Heart left ventricle (tissue), 16 donors: ENCODE measurements at places on chromosomes 3 and 15. TPM values are rescaled to one million over a fixed set of nuclear protein-coding genes. Genes with fewer than 3 reads are reported as not detected.

Gene CCR9
- not detected for total RNA-seq

Gene HYAL1
- total RNA-seq, result 49.8 TPM

GRCh38 chr3:13484851-13485590 is 4.9 kb downstream of the HDAC11 start:
- DNase-seq, result peak; percentile 91
- H3K4me3 ChIP-seq, result no peak overlapping the region
- H3K36me3 ChIP-seq, result no peaks in the 10 kb centered on the region
- no peaks in the 10 kb centered on the region for H3K27me3 ChIP-seq
- H3K4me1 ChIP-seq, result peaks cover 28% of the 10 kb centered on the region

DNA sequence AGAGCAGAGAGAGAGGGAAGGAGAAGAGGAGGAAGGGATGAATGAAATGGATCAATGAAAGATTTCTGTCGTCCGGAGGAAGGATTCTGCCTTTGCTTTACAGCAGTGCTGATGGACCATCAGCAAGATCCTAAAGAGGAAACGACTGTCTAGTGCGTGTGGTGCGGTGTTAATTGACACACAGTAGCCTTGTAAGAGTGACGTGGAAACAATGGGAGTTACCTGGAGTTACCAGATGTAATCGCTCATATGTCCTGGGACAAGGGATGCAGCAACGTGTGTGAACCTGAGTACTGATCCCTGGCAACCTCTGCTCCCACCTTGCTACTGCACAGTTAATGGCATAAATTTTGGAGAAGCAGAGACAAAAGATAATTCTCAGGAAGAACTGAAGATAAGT is 62.6 kb upstream of the TPRG1 start:
- no peaks in the 10 kb centered on the region for H3K4me1 ChIP-seq
- H3K27me3 ChIP-seq, result no peaks in the 10 kb centered on the region
- no peak for DNase-seq
- no peaks in the 10 kb centered on the region for H3K36me3 ChIP-seq

GRCh38 chr15:31434588-31435260 is 108.1 kb downstream of the KLF13 start:
- no peaks in the 10 kb centered on the region for H3K36me3 ChIP-seq
- H3K27me3 ChIP-seq, result no peaks in the 10 kb centered on the region
- H3K27ac ChIP-seq, result peak overlapping the region; percentile 71
- peaks cover 15% of the 10 kb centered on the region for H3K4me1 ChIP-seq

Gene MPI
- 56.2 TPM for total RNA-seq

- peaks cover 37% of the 10 kb centered on the region for H3K4me1 ChIP-seq
- no peaks in the 10 kb centered on the region for H3K27me3 ChIP-seq
- H3K36me3 ChIP-seq, result no peaks in the 10 kb centered on the region
- no peak overlapping the region for H3K4me3 ChIP-seq
- peak overlapping the region; percentile 78 for H3K27ac ChIP-seq
These were observed 12.1 kb upstream of the CNBP start for GRCh38 chr3:129195731-129196256.

Gene GOLGA8J
- not detected for total RNA-seq

- no peaks in the 10 kb centered on the region for H3K36me3 ChIP-seq
- H3K27ac ChIP-seq, result no peak overlapping the region
- no peak overlapping the region for H3K4me3 ChIP-seq
- H3K27me3 ChIP-seq, result no peaks in the 10 kb centered on the region
These were observed 848.6 kb downstream of the IGSF11 start for GRCh38 chr3:118186051-118186450.

Gene C3orf49
- total RNA-seq, result not detected

Gene SATB1
- total RNA-seq, result 63.4 TPM

DNA sequence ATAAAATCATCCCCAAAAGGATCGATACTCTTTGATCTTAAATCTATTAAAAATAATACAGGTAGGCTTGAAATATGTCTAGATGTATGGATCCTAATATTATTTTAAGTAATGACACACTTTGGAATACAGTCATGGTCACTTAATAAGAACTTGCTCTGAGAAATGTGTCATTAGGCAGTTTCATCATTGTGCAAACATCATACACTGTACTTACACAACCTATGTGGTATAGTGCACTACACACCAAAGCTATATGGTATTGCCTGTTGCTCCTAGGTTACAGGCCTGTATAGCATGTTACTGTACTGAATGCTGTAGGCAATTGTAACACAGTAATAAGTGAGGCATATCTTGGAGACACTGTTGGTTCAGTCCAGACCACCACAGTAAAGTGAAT is 307.1 kb downstream of the RAP2B start:
- no peaks in the 10 kb centered on the region for H3K27me3 ChIP-seq
- no peak for DNase-seq
- no peak overlapping the region for H3K27ac ChIP-seq
- H3K36me3 ChIP-seq, result no peaks in the 10 kb centered on the region

- no peak overlapping the region for H3K4me3 ChIP-seq
- no peaks in the 10 kb centered on the region for H3K27me3 ChIP-seq
- H3K36me3 ChIP-seq, result no peaks in the 10 kb centered on the region
- H3K27ac ChIP-seq, result no peak overlapping the region
These were observed 66.2 kb downstream of the SCN11A start for GRCh38 chr3:38985581-38985980.

DNA sequence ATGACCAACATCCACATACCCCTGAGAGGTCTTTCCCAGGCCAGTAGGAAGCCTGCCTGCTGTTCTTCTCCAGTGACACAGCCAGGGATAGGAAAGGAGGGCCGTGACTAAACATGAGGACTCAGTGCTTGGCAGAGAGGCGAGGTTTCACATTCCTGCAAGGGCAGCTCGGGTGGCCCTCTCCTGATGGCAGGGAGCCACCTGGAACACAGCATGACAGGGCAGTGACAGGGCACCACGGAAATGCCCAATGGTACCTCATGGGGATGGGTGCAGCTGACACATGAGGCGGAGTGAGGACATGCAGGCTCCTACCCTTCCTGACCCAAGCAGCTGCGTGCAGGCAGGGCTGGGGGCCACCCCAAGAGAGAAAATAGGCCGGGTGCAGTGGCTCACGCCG is 7.4 kb upstream of the TGM5 start:
- peak overlapping the region; percentile 43 for H3K27ac ChIP-seq
- H3K36me3 ChIP-seq, result no peaks in the 10 kb centered on the region
- peak; percentile 84 for DNase-seq
- H3K27me3 ChIP-seq, result no peaks in the 10 kb centered on the region
- H3K4me1 ChIP-seq, result no peaks in the 10 kb centered on the region

- H3K27ac ChIP-seq, result no peak overlapping the region
- no peaks in the 10 kb centered on the region for H3K4me1 ChIP-seq
- H3K36me3 ChIP-seq, result no peaks in the 10 kb centered on the region
- H3K4me3 ChIP-seq, result no peak overlapping the region
These were observed 81.0 kb upstream of the CDIN1 start for GRCh38 chr15:36498401-36498800.

DNA sequence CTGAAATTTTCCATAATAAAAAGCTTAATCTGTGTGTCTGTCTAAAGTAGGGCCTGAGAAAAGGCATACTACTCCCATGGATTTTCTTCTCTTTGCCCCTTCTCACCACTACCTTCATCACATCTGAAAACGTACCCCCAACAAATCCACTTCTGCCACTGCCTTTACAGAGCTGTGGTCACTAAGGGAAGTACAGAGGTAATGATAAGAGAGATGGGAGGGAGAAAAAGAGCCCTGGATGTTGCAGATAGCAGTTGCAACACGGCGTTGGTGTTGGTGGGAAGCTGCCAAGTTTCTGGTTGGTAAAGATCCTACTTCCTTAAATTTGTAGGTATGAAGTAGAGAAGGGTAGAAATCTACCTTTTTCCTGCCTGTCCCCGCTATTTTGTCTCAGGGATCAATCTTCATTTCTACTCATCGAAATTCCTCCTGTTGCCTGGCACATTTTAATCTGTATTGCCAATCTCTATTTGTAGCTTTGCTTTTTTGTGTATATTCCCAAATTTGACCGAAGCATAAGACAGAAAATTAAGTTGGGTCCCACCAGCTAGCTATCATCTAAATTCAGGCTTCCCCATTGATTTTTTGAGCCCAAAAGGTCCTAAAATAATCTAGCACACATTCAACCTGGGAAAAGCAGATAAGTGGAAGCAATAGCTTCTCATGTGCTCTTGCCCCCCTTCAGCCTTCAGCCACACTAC is 102.9 kb downstream of the TFDP2 start:
- no peak overlapping the region for H3K27ac ChIP-seq
- H3K4me3 ChIP-seq, result no peak overlapping the region
- H3K4me1 ChIP-seq, result no peaks in the 10 kb centered on the region
- DNase-seq, result no peak

DNA sequence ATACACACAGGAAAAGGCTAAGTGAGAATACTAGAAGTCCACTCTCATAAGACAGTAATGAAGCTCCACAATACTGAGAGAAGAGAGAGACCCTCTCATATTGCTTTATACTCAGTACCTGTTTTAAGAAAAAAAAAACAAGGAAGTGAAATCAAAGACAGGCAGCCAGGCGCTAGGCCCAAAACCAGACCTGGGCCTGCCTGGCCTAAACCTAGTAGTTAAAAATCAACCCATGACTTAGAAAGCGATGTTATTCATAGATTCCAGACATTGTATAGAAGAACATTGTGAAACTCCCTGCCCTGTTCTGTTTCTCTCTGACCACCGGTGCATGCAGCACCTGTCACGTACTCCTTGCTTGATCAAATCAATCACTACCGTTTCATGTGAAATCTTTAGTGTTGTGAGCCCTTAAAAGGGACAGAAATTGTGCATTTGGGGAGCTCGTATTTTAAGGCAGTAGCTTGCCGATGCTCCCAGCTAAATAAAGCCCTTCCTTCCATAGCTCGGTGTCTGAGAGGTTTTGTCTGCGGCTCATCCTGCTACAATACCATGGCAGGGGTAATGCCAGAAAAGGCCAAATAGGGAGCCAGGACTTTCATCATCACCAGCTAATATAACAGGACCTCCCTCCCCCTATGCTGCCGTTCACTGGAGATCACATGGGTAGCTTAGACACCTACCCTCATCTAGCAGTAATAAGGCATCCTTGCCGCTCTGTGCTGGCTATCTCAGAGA is 1294.1 kb downstream of the NSUN3 start:
- no peak overlapping the region for H3K4me3 ChIP-seq
- no peaks in the 10 kb centered on the region for H3K36me3 ChIP-seq
- no peak overlapping the region for H3K27ac ChIP-seq
- DNase-seq, result no peak
- no peaks in the 10 kb centered on the region for H3K4me1 ChIP-seq

GRCh38 chr3:184382326-184383032 is 2.6 kb downstream of the CHRD start:
- no peak for DNase-seq
- peaks cover 47% of the 10 kb centered on the region for H3K27me3 ChIP-seq
- H3K27ac ChIP-seq, result no peak overlapping the region
- peaks cover 9% of the 10 kb centered on the region for H3K4me1 ChIP-seq

DNA sequence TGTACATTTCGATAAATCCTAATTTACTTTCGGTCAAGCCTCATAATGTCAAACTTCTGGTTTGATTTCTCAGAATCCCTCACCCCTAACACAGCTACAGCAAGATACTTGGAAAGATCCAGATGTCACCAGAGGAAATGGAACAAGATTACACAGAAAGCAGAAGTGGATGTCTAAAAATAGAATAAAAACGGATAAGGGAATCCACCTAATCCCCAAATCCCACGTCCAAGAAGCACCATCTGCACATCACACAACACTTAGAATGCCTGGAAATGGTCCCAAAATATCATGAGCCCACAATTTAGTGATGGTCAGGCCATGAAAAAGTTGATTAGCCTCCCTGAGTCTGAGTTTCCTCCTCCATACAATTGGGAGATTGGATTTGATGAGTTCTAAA is 61.7 kb downstream of the AGTR1 start:
- H3K27me3 ChIP-seq, result no peaks in the 10 kb centered on the region
- H3K4me1 ChIP-seq, result no peaks in the 10 kb centered on the region
- no peaks in the 10 kb centered on the region for H3K36me3 ChIP-seq
- no peak overlapping the region for H3K27ac ChIP-seq

DNA sequence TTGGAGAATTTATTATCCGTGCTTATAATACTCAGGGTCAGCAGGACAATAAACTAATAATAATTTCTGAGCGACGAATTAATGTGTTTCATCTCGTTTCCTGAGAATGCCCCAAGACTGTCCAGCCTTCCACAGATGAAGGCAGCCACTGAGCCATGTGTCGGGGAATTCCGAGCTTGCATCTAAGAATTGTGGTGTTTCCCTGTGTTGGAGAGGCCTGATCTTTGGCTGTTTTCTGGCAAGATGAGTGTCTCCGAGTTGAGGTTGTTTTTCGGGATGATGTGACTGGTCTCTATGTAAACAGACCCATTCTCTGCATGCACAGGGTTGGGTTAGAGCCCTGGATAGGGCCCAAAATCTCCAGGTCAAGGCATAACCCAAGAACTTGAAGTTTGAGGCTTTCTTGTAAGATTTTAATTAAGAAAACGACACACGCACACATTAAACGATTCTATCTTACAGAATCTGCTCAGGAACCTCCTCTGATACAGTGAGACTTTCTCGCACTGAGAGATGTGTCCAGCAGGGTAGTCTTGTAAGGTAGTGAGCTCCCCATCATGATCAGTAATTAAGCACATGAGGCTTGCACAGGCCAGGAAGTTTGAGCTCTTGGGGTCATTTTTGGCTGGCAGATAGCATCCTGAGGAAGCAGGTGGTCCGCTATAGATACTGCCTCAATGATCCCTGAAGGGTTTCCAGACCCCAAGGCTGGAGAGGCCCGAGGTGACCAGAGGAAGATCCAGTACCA is 14.4 kb downstream of the FGD5 start:
- no peaks in the 10 kb centered on the region for H3K27me3 ChIP-seq
- no peak for DNase-seq
- no peaks in the 10 kb centered on the region for H3K36me3 ChIP-seq
- H3K4me3 ChIP-seq, result no peak overlapping the region
- H3K27ac ChIP-seq, result no peak overlapping the region

Gene GOLGA8T
- total RNA-seq, result 0.97 TPM

Gene CASR
- total RNA-seq, result not detected

Gene SPESP1
- total RNA-seq, result 1.2 TPM

Gene EEF1AKMT4
- 4.2 TPM for total RNA-seq

DNA sequence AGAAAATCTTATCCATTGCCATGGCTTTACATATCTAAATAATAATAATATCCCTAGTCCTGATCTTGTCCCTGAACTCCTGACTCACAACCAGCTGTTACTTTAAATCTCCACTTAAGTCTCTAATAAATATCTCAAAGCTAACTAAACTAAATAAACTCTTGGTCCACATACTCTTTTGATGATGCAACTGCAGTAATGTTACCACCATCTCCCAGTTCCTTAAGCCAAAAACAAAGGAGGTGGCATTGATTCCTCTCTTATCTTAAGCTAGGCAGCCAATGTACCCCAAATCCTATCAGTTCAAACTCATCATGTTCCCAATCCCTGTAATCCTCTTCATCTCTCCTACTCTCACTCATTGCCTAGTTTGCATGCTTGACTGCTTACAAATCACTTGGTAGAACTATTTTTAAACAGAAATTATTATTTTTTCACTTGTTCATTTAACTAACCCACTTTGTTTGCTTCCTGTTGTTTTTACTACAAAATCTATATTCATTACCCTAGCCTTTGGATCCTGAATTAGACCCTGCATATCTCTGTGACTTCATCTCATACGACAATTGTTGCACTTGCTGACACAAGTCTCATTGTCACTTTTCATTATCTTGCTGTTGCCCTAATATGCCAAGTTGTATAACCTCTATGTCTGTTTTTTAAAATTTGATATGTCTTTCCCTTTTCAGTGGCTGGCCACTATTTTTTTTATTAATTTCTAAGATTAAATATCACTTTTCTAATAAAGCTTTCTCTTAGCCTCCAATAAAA is 462.2 kb downstream of the ZPLD1 start:
- no peaks in the 10 kb centered on the region for H3K36me3 ChIP-seq
- H3K27ac ChIP-seq, result no peak overlapping the region
- no peak overlapping the region for H3K4me3 ChIP-seq
- no peaks in the 10 kb centered on the region for H3K4me1 ChIP-seq
